ENCODE measurements at places on chromosomes 5 and 9.

- no peak for DNase-seq
Observed at GRCh38 chr9:4797854-4798150, 5.1 kb downstream of the RCL1 start.

- DNase-seq, result no peak
Observed at GRCh38 chr9:125565126-125565525, 141.9 kb downstream of the MAPKAP1 start.

GRCh38 chr9:120742951-120743416 lies 28.7 kb upstream of the MEGF9 start:
- peak; percentile 19 for DNase-seq

DNA sequence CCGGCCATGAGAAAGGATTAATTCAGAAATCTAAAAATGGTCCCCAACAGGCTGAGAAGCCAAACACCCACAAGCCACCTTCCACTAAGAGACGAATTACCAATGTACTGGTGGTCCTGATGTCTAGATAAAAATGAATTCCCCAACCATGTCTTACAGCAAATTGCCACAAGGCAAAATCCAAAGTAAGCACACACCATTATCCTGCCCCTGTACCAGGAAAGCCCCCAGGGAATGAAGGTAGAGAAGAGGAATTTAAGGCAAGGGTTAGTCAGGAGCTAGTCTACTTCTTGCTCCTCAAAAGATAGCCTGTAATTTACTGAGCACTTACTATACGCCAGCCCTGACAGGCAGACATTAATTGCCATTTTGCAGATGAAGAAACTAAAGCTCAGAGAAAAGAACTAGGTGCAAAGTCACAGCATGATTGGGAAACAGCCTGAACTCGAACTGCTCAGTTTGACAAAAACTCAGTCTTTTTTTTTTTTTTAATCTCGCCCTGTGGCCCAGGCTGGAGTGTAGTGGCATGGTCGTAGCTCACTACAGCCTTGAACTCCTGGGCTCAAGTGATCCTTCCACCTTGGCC lies 64.3 kb downstream of the RAPGEF1 start:
- DNase-seq, result no peak

DNA sequence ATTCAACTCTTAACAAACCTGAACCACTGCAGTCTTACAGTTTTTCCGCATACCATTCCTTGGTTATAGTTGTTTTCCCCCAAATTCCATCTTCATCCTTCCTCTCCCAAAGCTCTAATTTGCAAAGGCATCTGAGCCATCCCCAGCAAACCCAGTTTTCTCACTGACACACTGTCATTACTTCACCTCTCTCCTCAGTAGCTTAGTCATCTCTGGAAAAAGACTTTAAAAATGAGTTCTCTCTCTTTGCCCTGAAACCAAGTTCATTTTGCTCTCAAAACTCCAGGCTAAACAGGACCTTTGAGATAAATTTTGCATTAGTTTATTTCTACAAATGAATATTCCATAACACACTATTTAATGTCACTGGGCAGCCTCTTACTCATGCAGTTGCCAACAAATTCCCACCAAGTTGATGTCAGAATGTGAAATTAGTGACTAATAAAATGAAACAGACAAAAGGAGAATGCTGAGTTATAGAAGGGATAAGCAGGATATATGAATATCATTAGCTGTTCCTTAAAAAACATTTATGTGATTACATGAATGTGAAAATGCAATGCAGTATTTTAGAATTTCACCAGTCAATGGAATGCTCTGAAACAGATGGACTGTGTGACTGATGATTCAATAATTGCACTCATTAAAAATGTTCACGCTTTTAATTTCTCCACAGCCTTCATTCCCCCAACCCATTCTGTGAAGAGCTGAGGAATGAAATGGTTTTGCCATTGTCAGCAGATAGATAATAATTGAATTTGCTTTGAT lies 107.4 kb upstream of the DMAC1 start:
- peak; percentile 18 for DNase-seq

GRCh38 chr9:24118190-24118589 lies 292.1 kb upstream of the ELAVL2 start:
- DNase-seq, result no peak

- no peak for DNase-seq
Observed at GRCh38 chr9:93669958-93670207, 93.5 kb downstream of the PHF2 start.

GRCh38 chr5:151093476-151093889 lies 12.6 kb upstream of the TNIP1 start:
- peak; percentile 96 for DNase-seq

DNA sequence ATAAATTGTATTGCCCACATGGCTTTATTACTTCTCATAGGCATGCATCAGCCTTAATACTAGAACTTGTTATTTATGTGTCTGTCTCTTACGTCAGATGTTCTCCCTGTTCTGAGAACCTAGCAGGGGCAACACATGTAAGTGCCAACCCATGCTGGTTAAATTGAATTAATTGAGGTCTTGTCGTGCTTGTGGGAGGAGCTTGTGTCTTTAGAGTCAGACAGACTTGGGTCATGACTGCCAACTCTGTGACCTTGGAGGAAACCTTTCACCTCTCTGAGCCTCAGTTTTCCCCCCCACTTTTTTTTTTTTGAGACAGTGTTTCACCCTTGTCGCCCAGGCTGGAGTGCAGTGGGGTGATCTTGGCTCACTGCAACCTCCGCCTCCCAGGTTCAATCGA lies 2.2 kb upstream of the MEGF9 start:
- no peak for DNase-seq

DNA sequence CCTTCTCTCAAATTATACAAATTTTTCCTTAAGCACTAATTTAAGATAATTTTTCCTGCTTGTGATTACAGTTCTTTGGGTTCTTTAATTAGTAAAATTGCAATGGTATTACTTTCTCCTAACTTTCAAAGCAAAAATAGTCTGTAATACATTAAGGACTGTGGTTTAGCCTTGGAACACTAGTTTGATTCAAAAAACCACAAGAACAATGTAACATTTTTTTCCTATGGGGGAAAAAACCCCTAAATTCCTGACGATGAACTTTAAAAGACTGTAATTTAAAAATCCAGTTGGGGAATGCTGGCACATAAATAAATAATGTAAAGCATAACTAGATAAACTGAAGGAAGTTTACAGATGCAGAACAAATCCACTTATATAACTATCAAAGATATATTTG lies 65.3 kb downstream of the CDC14B start:
- peak; percentile 76 for DNase-seq

DNA sequence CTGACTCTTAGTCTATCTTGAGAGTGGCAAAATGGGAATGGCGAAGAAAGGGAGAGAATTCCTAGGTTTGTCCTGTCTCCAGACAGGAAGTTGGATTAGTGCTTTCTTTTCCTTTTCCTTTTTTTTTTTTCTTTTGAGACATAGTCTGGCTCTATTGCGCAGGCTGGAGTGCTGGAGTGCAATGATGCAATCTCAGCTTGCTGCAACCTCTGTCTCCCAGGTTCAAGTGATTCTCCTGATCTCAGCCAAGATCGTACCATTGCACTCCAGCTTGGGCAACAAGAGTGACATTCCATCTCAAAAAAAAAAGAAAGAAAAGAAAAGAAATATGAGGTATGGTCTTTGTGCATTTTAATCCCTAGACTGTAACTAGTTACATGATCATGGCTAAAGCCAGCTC lies 12.6 kb upstream of the KIF27 start:
- peak; percentile 58 for DNase-seq

DNA sequence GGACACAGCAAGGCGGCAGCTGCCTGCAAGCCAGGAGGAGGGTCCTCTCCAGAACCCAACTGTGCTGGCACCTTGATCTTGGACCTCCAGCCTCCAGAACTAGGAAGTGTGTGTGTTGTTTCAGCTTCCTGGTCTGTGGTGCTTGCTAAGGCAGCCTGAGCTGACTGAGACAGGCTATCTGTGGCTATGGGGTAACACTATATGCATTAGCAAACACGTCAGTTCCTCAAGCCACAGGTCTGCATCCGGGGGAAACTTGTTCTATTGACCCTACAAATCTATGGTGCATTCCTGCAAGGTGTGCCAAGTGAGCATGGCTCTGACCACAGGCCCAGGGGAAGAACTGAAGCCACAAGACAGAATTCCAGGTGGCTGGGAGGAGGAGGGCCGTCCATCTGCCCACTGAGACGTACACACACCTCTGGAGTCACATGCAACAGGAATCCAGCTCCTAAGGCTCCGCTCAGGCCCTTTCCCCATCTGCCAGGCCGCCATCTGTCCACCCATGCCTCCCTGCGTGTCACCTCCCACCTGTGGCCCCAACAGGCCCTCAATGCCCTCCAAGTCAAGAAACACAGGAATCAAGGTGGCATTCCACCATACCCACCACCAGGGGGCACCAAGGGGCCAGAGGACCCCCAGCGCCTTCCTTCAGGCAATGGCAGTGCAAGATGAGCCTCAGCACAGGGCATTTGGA lies 174.9 kb downstream of the ROR2 start:
- DNase-seq, result peak; percentile 58

DNA sequence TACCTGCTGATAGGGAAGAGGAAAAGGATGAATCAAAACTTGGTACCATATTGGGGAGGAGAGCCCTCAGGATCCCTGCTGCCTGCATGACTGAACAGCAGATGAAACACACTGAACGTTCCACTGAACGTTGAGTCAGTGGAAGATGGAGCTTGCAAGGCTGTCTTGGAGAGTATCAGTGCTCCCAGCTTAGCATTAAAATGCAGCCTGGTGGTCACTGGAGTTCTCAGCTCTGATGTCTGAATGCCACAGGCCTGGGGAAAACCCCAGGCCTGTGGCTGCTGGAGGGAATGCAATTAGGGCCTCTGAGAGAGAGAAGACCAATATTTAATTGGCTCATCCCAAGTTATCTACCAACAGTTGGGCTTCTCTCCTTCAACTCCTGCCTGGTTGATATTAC lies 54.5 kb downstream of the PDE4D start:
- no peak for DNase-seq

DNA sequence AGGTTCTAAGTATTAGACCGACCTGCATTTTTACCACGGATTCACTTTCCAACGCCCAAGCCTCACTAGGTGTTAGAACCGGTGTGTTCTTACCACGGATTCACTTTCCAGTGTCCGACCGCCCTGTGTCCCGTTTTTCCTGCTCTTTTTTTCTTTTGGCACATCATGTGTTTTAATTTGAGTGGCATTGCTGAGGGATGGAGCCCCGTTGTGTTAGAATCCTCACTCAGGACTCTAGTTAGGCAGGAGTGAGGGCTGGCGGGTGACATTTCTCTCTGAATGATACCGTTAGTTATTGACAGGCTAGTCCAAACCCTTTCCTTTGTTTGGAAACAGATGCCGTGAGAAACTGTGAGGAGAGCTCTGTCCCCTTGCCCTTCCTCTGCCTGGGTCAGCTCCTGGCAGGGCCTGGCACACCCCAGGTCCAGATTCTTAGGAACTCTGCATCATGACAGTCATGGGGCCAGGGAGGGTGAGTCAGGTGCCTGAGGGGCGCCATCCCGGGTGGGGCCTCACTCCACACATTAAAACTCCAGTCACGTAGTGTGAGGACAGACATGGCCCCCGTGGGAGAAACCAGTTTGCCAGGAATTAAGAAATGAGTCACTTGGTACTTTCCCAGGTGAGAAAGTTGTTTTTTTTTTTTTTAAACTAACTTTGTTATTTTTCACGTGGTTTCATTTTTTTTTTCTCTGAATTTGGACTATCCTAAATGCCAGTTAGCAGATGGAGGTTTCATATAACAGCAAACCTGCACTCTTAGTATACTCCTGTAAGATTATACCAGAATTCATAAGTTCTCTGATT lies 15.8 kb downstream of the EXOC3 start:
- peak; percentile 19 for DNase-seq

DNA sequence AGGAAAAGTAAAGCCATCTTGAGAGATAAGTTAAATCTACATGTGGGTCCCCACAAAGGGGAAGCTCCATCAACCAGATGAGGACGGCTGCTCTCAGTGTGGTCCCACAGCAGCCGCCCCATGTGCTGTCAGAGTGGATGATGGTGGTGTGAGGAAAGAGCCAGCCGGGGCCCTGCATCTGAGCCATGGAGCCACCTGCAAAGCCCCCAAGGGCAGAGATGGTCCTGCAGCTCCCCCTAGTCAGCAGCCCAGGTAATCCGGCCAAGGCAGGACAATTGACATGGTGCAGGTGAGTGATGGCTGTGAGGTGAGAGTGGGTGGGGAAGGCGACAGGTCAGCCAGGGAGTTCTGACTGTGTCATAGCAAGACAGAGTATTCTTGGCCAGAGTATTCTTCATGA lies 458.8 kb downstream of the ICE1 start:
- DNase-seq, result no peak

GRCh38 chr9:22416692-22417060 lies 29.9 kb upstream of the DMRTA1 start:
- no peak for DNase-seq

DNA sequence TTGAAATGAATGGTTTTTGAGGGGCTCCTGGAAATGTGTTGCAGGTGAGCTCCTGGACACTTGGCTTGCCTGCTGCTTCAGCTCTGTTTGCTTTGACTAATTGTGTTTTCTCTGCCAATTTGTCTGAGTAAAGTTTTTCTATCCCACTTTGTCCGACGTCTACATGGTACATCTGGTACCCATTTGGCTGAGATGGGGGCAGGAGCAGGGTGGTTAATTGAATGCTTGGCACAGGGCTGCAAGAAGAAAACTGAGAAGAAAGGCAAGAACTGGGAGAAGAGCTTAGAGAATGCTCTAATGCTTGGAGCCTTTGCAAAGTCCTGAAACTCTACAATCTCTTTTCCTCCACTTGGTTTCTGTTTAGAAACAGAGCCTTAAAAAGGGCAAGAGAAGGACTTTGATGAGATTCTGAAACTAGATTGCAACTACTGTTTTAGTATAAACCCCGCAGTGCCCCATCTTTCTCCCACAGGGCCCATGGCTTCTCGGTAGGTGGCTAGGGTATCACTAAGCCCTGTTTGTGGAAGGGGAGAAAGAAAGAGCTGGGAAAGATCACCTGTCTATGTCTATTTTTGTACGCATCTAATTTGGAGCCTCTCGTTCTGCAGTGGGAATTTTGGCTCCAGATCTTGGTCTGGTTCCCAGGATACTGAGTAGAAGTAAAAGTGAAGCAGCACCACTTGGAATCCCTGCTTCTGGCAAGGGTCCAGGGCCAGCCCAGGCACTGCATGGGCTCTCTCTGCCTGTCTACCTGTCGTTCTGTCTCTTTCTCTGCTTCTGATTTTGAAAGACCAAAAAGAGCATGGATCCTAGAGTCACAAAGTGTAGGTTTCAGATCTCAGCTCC lies 214.4 kb downstream of the SEMA6A start:
- peak; percentile 11 for DNase-seq

DNA sequence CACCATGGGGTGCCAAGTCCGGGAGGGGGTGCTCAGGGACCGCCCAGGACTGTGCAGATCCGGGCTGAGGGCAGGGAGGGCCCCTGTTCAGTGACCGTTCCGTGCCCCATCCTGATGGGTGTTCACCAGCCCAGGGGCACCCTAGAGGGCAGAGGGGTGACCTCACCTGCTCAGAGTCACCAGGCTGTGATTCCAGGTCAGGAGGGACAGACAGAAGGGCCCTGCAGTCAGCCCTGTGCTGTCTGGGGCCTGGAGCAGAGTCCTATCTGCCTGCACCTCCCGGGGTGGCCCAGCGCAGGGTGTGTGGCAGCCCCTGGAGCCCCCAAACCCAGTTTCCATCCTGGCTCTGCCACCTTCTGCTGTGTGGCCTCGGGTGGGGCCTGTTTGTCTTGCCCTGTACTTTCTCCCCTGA lies 241.9 kb downstream of the PBX3 start:
- DNase-seq, result no peak

GRCh38 chr9:104983491-104983890 lies 55.5 kb upstream of the ABCA1 start:
- no peak for DNase-seq

- DNase-seq, result no peak
Observed at GRCh38 chr9:78188594-78188993, 47.3 kb upstream of the CEP78 start.

GRCh38 chr9:96222132-96222531 lies 79.8 kb downstream of the HSD17B3 start:
- DNase-seq, result no peak

All from fibroblast of skin of right quadriceps (primary cell).